Central memory CD8-positive, alpha-beta T cell (primary cell): ENCODE measurements at places on chromosomes 2 and 18.

GRCh38 chr2:143685421-143686078, 556.3 kb downstream of the ARHGAP15 start:
- DNase-seq: no peak

- DNase-seq: no peak
Measured at GRCh38 chr2:233693963-233694362, 1.3 kb downstream of the UGT1A6 start.

DNA sequence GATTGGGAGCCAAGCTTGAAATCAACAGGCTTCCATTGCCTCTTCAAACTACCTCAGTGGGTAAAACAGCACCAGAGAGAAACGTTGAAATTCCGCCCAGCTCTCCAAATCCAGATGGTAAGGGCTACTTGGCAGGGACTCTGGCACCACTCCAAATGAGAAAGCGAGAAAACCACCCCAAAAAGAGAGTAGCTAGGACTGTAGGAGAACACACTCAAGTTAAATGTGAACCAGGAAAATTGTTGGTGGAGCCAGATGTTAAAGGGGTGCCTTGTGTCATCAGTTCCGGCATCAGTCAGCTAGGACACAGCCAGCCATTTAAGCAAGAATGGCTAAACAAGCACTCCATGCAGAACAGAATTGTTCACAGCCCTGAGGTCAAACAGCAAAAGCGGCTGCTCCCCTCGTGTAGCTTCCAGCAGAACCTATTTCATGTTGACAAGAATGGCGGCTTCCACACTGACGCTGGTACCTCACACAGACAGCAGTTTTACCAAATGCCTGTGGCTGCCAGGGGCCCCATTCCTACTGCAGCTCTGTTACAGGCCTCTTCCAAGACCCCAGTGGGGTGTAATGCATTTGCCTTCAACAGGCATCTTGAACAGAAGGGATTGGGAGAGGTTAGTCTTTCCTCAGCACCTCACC, 167.3 kb downstream of the ASXL3 start:
- no peak for DNase-seq

- DNase-seq: no peak
Measured at GRCh38 chr2:238509903-238510302, 83.2 kb downstream of the ASB1 start.

DNA sequence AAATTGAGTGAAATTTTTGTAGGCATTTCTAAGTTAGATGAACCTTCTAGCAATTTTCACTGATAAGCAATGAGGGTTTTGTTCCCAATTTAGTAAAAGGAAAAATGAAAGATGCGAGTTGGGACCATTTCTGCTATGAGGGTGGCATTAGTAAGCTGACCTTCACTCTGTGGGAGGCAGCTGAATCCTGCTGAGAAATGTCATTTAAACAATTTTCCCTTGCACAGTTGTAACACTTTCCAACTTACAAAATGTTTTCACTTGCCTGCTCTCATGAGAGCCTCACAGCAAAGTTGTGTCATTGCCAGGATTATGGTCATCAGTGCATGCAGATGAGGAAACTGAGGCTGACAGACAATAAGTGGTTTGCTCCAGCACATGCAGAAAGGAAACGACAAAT, 527.7 kb downstream of the TNS1 start:
- no peak for DNase-seq

- DNase-seq: no peak
Measured at GRCh38 chr2:123380370-123380935, 644.6 kb upstream of the CNTNAP5 start.

- no peak for DNase-seq
Measured at GRCh38 chr2:7906431-7906830, 775.4 kb upstream of the ID2 start.

DNA sequence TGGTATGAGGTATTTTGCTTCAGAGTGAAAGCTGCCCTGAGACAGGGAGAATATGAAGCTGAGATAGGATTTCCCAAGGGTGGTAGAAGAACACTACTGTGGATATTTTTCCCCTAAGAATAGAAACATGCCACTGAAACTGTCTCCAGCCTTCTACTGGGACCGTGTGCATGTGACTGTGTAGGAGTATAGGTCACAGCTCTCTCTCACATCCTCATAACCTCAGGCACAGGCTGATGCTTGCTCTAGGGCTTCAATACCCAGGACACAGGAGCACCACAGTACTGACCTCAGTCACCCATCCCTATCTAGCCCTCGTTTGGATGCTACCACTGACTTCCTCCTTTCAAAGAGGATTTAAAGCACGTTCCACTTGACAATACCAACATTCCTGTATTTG, 67.2 kb downstream of the REV1 start:
- DNase-seq: no peak

DNA sequence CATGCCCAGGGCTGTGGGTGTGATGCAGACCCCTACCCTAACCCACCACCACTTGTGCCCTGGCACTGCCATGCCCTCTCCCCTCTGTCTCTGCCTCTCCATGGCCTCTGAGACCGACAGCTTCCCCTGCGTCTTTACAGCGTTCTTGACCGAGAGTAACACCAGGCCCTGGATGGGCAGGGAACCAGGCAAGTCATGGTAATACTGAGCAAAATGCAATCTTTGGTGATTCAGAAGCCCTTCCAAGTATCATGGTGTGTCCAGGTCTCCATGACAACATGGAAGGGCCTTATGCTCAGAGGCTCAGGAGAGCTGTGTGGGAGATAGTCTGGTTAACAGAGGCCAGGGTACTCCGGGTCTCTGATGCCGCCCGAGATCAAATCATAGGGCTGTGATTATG, 176.1 kb downstream of the KLHL29 start:
- no peak for DNase-seq

DNA sequence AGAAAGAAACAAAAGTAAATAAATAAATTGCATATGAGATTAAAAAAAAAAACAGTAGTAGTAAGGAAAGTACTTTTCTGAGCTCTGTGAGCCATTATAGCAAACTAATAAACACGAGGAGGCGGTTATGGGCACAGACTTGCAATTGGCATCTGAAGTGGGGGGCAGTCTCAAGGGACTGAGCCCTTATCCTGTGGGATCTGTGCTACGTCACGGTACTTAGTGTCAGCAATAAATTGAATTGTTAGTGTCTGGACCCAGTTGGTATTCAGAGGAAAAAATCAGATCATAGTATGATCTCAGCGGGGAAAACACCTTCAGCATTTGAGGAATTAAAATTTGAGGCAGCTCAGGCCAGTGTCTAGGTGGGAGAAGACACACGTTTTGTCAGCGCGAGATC, 76.6 kb upstream of the TEX51 start:
- no peak for DNase-seq

DNA sequence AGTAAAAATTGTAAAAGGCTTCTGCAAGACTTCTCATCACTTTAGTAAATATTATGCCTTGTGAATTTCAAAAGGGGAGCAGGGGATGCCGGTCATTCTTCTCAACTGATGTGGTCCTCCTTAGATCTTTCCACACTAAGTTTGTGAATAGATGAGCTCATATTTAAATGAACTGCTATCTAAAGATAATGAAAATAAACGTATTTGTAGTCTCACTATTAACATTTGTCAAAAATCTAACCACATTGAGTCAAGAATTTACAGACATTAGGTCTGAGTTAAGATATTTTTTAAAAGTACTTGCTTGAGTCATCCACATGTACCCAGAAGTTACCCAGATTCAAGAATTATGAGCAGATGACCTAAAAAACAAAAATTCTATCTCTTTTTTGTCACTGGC, 6.5 kb downstream of the PRPF40A start:
- no peak for DNase-seq

GRCh38 chr18:72674710-72675109, 130.6 kb upstream of the CBLN2 start:
- no peak for DNase-seq

GRCh38 chr2:49318531-49318930, 164.2 kb upstream of the FSHR start:
- no peak for DNase-seq

GRCh38 chr2:71575966-71576365, 122.6 kb downstream of the DYSF start:
- DNase-seq: no peak

- no peak for DNase-seq
Measured at GRCh38 chr18:27614951-27615844, 430.1 kb upstream of the CHST9 start.

- DNase-seq: no peak
Measured at GRCh38 chr18:23201741-23202140, 66.5 kb downstream of the CABLES1 start.

- no peak for DNase-seq
Measured at GRCh38 chr18:11034884-11035283, 114.5 kb downstream of the PIEZO2 start.
